Activated T-cell treated with anti-CD3 and anti-CD28 coated beads for 4 hours (primary cell): ENCODE measurements at places on chromosomes 11 and 22.

DNA sequence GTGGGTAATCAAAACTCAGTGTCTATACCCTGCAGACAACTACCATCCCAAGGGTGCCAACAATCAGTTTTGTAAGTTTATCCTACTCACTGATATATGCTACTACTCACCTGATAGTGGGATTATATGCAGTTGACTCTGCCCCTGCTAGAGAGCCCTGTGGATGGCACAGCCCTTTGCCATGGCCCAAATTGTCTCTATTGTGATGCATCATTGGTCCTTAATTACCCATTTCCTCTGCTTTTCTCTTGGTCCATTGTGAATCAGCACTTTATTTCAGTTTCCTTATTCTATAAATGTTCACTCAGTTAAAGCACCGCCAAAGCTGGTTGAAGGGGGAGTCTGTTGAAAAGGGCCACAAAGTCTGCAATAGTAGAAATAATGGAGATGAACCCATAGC lies 42.3 kb downstream of the PLAAT5 start:
- DNase-seq = no peak

DNA sequence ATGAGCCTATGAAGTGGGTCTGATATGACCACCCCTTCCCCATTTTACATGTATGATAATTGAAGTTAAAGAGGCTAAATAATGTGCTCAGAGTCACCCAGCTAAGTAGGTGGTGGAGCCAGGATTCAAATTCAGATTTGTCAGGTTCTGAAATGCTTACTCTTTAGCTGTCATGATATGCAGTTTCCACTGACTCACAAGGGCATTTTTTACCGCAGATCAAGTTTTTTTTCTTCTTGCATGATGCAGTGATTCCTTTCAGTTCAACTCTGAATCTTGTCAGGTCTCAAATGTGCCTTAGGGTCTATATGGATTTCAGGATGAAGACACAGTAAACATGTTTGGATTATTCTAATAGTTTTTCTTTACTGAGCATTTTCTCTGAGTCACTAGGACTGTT lies 12.6 kb upstream of the TRIM44 start:
- no peak for DNase-seq

DNA sequence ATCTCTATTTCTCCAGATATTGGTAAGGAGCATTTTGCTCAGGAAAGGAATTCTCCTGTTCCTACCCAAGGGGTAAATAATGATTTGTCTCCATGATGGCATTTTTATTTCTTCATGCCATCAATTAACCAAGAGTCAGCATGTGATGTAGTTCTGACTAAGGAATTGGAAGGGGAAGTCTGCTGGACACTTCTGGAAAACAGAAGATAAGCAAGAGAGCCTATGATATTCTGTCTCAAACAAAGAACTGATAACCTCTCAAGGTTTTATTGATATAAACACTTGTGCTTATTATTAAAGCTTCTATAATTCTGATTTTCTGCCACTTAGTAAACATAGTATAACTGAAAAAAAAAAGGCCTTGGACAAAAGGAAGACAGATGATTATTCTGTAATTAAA lies 673.0 kb upstream of the CHORDC1 start:
- no peak for DNase-seq

DNA sequence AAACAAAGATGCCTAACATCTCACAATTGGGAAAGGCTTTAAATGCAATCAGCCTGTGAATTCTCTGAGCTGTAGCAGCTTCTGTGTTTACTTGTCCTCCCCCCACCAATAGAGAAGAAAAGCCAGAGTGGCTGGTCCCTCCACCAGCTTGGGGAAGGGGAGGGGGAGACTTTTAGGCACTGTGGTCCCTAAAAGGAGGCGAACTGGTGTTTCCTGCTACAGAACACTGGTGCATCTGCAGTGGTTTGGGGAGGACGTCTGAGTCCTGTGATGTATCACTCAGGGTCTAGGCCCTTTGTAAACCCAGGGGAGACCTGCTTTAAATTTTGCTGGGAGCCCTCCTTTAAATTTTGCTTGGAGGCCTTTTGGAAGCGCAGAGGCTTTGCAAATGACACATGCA lies 16.9 kb downstream of the TNRC6B start:
- DNase-seq = no peak

DNA sequence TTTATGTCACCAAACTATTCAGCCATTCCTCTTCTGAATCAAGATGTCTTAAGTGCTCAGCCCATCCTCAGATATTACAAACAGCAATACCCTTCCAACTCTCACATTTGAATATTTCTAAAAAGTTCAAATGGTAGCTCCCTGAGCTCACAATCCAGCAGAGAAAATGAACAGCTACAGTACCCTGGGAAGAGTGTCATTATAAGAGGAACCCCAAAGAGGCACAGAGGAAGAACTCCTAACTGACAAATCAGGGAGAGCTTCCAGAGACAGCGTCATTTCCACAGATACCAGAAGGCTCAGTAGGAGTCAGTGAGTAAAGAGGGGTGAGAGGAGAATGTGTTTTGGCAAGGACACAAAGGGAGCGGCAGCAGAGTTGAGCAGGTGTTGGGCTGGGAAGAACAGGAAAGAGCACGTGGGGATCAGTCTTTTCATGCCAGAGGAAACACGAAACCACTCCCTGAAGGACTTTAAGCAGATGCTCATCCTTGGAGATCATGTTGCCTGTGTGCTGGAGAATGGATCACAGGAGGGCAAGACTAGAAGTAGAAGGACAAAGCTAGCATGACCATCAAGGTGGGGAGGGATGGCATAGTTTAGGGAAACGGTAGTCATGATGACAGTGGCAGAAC lies 4.3 kb downstream of the CLTCL1 start:
- DNase-seq = no peak

GRCh38 chr22:50199829-50200460 lies 866 bp upstream of the SELENOO start:
- no peak for DNase-seq

- DNase-seq = no peak
Measured at GRCh38 chr11:9029422-9029821, 25.6 kb upstream of the NRIP3 start.

GRCh38 chr22:29949872-29950271 lies 66.9 kb downstream of the MTMR3 start:
- DNase-seq = no peak

- peak; percentile 30 for DNase-seq
Measured at GRCh38 chr11:72471005-72471898, 36.9 kb upstream of the CLPB start.
